ENCODE measurements at places on chromosomes 7 and 10.

DNA sequence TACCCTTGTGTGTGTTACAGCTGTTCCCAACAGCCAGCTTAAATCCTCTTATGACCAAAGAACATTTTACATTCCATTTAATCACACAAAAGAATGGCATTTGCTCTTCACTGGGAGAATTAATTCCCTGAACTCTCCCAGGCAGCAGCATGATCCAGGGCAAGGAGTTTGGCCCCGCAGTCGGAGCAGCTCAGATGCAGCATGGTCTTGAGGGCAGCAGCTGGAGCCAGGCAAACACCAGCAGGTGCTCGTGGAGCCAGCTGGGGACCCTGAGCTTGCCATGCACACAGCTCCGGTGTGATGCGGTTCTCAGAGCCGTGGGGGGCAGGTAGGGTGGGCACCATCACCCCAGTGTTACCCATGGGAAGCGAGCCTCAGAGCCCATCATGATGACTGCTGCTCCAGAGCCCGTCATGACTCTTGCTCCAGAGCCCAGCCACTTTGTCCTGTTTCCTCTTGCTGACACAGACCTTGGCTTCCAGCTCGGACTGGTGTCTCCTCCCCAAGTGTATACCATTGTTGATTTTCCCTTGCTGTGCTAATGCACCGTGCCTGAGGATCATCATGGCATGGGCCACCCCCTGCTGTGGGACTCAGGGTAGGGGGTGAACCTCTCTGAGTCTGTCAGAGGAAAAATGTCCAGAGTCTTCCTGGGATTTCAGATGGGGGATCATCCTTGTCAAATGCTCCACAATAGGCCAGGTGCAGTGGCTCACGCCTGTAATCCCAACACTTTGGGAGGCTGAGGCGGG is 75.8 kb downstream of the ZRANB1 start:
- DNase-seq, result no peak

- DNase-seq, result no peak
These were observed 37.7 kb downstream of the NAMPT start for GRCh38 chr7:106246902-106247711.

DNA sequence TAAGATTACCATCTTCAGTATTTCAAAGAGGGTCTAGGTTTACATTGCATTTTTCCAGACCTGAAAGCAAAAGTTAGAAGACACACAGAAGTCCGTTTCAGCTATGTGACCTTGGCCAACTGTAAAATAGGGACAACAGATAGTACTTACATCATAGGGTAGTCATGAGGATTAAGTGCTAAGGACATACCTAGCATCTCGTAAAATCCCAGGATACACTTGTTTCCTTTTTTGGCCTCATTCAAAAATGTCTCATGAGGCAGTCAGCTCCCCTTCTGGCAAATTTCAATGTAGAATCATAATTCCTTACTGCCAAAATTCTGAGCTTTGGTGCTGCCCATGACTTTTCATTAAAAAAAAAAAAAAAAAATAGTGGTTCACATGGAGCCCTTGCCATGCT is 6.4 kb upstream of the DUSP5 start:
- no peak for DNase-seq

DNA sequence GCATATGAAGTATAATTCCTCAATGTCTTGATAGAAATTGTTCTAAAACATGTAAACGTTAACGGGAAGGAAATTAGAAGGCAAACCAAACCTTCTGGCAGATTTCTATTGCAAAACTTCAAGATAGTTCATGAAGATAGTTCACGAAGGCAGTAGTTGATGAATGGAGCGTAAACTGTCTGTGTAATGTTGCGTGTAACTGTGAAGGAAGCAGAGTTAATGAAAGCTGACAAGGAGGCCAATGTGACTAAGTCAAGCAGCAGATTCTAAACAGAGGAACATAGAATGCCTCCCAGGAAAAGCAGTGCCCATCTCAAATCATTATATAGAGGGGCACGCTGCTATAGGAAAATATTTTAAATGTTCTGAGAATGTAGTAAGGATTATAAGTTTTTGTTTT is 659.7 kb upstream of the IGFBP3 start:
- no peak for DNase-seq

- no peak for DNase-seq
These were observed 31.3 kb upstream of the C10orf53 start for GRCh38 chr10:49647985-49648795.

DNA sequence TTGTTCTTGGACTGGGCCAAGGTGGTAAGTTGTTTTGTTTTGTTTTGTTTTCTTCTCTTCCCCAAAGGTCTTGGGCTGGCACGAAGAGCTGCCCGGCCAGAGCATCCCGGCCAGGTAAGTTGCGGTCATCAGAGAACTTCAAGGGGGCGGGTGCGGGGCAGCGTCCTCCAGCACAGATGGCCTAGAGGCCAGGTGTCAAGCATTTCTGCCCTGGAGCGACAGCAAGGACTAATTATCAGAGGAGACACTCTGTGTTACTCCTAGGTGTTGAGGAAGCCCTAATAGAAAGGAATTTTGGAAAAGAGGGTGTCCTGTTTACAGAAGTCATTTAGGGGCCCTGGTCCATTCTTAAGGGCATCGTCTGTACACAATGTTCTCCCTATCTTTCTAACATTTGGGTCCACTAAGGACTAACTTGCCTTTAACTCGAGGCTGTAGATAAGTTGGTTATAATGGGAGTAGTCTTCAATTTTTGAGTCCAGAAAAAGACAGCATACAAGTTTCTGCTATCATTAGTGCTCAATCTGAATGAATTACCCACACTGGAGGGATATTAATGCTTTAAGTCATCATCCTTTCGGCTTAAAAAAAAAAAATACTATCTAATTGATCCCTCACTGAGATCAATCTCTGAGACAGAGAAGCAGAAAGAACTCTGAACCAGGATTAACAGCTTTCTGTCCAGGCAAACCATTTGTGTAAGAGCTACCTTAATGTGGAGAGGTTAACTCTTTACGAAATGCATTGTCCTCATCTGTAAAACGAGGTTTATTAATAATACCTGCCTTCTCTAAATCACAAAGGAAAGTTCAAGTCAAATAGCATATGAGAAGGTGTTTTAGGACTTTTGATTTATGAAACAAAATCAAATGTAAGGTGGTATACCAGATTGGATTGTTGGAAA is 1.5 kb downstream of the ITGB8 start:
- DNase-seq, result no peak

DNA sequence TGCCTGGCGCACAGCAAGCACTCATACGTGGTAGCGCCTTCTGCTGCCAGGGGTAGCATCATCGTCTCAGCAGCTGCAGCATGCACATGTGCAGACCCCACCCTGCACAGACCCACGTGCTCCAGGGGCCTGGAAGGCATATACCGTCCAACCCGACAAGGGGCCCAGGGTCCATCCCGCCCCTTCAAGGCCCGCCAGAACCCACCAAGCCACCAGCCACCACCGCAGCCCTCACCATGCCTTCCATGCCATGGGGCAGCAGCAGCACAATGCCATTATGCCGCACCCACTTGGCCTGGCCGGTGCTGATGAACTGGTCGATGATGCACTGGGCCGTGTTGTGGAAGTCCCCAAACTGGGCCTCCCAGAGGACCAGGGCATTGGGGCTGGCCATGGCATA is 22.7 kb downstream of the OGDHL start:
- DNase-seq, result no peak

DNA sequence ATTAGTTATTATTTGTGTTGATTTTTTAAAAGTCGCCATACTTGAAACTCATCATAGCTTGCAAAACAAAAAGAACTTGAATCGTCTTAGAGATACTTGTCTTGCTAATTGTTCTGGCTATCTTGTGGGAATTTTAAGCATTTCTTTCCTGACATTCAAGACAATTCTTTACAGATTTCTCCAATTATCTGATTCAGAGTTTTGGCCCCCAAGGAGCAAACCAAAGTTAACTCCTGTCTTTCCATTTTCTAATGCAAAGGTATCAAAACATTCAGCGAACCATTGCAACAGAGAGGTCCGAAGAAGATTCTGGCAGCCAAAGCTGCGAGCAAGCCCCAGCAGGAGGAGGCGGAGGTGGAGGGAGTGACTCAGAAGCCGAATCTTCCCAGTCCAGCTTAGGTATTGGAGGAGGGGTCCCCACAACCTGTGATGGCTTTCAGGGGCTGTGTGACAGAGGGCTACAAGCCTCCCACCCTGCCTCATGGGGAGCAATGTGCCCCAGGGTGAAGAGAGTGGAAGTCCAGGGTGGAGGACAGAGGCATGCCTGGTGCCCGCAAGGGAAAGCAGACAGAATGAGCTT is 119.4 kb upstream of the STK17A start:
- DNase-seq, result no peak

GRCh38 chr10:62264702-62265436 is 3.8 kb downstream of the RTKN2 start:
- peak; percentile 86 for DNase-seq

DNA sequence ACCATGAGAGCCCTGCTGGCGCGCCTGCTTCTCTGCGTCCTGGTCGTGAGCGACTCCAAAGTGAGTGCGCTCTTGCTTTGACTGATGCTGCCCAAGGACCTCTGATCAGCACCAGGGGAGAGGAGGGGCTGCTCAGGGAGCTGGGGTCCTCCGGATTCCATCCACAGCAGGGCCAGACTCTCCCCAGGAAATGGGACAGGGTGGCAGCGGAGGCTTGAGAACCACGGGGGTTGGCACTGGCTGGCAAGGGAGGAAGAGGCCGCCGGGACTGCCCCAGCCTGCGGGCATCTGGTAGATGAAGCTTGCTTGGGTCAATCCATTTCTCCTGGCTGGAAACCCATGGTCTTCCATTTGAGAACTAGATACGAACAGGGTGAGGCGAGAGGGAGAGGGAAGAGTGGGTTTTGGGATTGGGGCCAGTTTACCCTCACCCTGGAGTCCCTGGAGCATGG is 647 bp downstream of the PLAU start:
- DNase-seq, result peak; percentile 50

GRCh38 chr10:27620430-27621397 is 116.6 kb downstream of the RAB18 start:
- DNase-seq, result peak; percentile 95

- DNase-seq, result no peak
These were observed 91.5 kb upstream of the MXI1 start for GRCh38 chr10:110115784-110116520.

DNA sequence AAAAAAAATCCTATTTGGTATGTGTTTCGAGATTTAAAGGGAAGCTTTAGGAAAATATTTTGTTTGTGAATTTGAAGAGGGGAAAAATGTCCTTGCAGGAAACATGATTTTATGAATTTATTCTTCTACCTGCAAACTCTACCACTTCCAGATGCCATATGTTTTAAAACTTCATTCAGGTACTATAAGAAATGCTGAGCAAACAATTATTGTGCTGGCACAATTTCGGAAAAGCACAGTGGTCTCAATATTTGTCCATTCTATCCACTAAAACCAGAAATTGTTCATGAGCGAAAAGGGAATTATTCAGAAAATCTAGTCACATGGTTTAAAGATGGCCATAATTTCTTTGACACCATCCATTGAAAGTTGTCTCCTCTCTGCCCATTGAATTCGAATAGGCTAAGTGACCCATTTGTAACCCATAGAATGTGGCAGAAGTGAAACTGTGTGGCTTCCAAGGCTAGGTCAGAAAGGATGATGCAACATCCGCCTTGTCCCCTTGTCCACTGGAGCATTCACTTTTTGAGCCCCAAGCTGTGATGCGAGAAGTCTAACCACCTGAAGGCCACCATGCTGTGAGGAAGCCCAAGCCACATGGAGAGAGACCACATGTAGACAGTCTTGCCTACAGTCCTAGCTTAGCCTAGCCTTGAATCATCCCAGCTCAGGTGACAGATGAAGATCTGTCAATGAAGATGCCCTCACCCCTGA is 189.8 kb upstream of the PRKCQ start:
- no peak for DNase-seq

DNA sequence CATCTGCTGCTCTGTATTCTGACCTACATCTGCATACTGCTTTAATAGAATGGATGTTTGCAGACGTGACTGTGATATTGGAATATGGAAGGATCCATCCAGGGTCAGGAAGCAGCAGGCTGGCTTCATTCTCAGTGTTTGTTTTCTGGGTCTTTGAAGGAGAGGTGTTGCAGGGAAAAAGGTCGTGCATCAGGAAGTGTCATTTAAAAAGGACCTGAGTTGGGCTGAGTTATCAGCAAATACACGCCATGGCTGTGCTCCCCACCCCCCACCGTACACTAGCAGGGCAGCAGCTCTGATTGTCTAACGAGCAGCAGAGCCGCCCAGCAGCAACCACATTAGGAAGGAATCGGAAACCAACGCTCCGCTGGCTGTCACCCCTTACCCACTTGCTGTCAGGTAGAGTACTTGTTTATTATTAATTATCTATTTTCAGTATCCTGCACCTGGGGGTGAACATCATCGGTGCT is 63.1 kb upstream of the STEAP1B start:
- DNase-seq, result no peak

DNA sequence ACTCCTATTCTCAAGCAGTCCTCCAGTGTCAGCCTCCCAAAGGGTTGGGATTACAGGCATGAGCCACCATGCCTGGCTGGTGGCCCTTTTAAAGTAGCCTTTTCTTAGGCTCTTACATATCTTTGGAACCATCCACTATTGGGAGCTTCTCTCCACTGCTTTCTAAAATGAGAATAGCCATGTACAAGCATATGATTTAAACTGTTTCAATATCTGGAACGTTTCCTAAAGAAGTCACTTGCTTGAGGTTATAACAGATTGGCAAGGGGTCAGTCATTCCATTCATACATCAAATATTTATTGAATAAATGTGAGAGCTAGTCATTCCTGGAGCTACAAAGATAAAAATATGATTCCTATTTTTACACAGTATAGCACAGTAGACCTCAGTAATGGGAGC is 97.4 kb upstream of the LRGUK start:
- peak; percentile 33 for DNase-seq

- DNase-seq, result no peak
These were observed 233.1 kb downstream of the SEMA3E start for GRCh38 chr7:83415840-83416239.

GRCh38 chr10:32930036-32930435 is 28.0 kb downstream of the ITGB1 start:
- no peak for DNase-seq

- no peak for DNase-seq
These were observed 176.5 kb downstream of the CCDC7 start for GRCh38 chr10:32622409-32622808.

- no peak for DNase-seq
These were observed 31.2 kb downstream of the ABLIM1 start for GRCh38 chr10:114626841-114627240.
